ENCODE measurements at places on chromosomes 3 and 15.

DNA sequence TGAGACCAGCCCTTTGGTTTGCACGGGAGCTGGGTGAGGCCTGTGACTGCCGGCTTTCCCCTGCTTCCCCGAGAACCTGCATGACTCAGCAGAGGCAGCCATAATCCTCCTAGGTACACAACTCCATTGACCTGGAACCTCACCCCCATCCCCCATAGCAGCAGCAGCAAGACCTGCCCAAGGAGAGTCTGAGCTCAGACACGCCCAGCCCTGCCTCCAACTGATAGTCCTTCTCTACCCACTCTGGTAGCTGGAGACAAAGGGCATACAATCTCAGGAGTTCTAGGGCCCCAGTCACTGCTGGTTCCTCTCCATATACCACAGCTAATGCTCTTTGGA, 141.0 kb upstream of the ARHGEF26 start:
- no peak for DNase-seq

GRCh38 chr3:192433704-192434103, 293.6 kb downstream of the FGF12 start:
- no peak for DNase-seq

DNA sequence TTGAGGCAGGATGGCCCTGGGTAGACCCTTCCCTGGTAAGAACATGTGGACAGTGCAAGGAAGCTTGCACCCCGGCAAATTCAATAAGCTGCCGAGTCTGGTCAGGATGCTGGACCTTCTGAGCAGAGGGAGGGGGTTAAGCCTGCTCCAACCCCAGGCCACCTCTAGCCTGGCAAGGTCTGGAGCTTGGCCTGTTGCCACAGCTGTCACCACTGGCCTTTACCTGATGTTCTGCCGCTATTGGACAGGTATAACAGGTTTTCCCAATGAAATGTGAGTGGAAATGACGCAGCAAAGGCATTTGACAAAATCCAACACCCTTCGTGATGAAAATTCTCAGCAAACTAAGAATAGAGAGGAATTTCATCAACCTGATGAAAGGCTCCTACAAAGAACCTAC, 699 bp upstream of the MESP1 start:
- DNase-seq = no peak

DNA sequence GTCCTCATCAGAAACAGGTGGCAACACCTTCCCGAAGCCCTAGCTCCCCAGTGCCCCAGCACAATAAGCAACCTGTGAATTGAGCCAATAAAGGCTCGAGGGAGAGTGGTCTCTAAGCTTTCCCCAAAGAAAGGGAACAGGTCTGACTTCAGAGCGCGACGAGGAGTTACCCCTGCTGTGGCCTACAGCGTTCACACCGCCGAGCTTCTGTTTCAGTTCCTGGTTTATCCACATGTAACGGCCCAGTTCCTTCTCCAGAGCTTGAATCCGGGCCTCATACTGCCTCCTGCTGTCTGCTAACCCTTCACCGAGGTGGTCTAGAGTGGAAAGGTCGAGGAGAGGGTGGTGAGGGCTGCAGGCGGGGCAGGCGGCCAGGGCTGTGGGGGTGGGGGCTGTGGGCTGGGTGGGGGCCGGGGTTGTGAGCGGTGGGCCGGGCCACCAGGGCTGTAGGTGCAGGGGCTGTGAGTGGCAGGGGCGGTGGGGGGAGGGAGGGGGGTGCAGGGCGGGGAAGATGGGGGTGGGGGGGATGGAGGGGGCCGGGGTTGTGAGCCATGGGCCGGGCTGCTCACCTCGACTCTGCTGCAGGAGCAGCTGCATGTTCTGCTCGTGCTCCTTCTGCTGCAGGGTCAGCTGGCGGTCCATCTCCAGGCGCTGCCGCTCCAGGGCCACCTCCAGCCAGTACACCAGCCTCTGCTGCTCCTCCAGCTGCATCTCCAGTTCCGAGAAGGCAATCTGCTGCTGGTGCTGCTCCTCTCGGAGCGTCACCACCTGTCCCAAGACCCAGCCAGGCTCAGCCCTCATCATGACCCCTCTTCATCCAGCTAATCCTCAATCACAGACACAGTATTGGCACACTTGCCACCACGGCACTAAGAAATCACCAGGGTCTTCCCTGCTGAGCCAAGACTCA, 26.2 kb downstream of the KIF7 start:
- no peak for DNase-seq

GRCh38 chr3:63364910-63365309, 86.8 kb downstream of the SYNPR start:
- no peak for DNase-seq

GRCh38 chr15:45393851-45394250, 15.5 kb upstream of the GATM start:
- DNase-seq = no peak

DNA sequence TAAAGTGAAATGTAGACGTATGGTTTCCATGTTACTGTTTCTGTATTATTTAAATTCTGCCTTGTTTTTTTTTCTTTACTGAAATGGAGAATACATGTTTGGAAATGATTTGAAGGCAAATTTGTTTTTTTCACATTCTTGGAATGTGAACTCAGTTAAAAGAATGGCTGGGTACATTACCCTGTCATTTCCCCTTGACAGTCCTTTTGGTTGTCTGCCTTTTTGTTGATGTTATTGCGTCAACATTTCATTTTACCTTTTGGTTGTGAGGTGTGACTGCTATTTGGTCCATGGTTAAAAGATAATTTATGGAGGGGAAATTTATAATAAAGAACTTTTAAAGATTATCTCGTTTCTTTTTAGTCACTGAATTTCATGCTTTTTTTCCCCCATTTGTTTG, 3.2 kb upstream of the GPR171 start:
- no peak for DNase-seq

All from activated CD4-positive, CD25-positive, alpha-beta regulatory T cell treated with anti-CD3 and anti-CD28 coated beads, Interleukin-2, amount 50 U/mL, for 16 hours (primary cell).